Breast epithelium (tissue), 4 donors: ENCODE measurements at places on chromosomes 11 and 22. TPM values are rescaled to one million over a fixed set of nuclear protein-coding genes. Genes with fewer than 3 reads are reported as not detected.

Gene CNIH2
- total RNA-seq: 0.48 TPM

Gene RCOR2
- 0.29 TPM for total RNA-seq

Gene NNMT
- total RNA-seq: 987 TPM

Gene F2
- total RNA-seq: not detected

Gene PIH1D2
- 3.3 TPM for total RNA-seq

Gene CLDN5
- 301 TPM for total RNA-seq

GRCh38 chr11:112516261-112516660 is 255.6 kb upstream of the PLET1 start:
- H3K36me3 ChIP-seq: no peaks in the 10 kb centered on the region
- H3K27me3 ChIP-seq: no peaks in the 10 kb centered on the region
- no peak for DNase-seq

GRCh38 chr22:17874231-17874905 is 100.1 kb upstream of the BID start:
- H3K27ac ChIP-seq: no peak overlapping the region
- no peak for DNase-seq
- no peaks in the 10 kb centered on the region for H3K36me3 ChIP-seq

DNA sequence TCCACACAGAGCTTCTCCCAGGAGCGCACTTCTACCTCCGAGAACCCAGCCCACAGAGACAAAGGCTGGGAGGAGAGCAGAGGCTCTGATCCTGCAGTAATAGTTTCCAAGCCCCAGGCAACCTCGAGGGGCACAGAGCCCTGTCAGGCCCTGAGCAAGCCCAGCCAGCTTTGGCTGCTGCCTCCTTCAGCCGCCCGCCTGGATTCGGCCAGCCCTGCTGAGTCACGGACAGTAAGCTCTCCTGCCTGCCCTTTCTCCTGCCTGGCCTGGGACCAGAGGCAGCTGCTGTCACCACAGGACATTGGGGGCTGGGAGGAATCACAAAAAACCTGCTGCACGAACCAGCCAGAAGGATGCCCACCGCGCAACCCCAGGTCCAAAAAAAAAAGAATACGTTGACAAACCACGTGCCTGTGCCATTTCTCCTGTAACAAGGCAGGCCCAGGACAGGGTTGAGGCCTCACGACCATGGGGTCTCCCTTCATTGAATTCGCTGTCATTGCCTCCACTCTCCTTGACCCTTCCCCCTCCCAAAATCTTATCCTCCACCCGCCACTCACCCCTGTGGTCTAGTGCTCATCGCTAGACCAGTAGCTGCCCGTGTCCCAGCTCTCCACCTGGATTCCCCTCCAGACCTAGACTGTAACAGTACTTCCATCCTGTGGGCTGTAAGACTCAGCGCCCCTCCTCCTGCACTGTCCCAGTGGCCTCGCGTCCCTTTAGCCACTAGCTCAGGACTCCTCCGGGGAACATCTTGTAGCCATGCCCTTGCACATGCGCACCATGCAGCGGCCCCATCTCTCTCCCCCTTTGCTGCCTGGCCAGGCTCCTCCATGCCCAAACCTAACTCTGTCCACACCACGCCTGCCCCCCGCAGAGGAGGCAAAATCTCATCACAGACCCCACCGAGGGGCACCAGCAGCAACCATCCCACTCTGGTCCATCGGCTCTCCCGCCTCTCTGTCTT is 7.4 kb upstream of the SLC22A12 start:
- no peak overlapping the region for H3K27ac ChIP-seq
- no peaks in the 10 kb centered on the region for H3K36me3 ChIP-seq
- H3K4me3 ChIP-seq: no peak overlapping the region
- no peak for DNase-seq
- H3K4me1 ChIP-seq: no peaks in the 10 kb centered on the region
- no peaks in the 10 kb centered on the region for H3K27me3 ChIP-seq

- H3K4me3 ChIP-seq: no peak overlapping the region
- no peak for DNase-seq
- peaks cover 13% of the 10 kb centered on the region for H3K4me1 ChIP-seq
- H3K27ac ChIP-seq: peak overlapping the region; percentile 94
- H3K36me3 ChIP-seq: no peaks in the 10 kb centered on the region
Observed at GRCh38 chr22:32852395-32853251, 51.1 kb downstream of the TIMP3 start.

DNA sequence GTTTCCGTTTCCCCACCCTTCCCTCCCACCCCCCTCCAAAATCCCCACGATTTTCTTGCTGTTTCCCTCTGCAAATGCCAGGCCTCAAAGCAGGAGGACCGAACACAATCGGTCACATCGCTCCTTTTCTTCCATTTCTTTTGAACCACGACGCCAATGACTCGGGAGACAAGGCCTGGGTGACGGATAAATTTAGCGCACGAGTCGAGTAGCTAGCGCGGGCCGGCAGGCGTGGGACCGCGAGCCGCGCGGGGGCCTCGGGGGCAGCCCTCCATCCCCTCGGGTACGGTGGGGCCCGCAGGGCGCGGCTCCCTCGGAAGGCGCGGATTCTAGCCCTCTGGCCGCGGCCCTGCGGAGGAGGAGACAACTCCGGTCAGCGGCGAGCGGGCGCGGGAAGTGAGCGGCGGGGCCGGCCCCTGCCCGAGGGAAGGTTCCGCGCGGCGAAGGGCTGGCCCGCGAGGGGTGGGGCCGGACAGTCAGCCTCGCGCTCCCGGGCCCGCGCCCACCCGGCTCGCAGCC is 414 bp downstream of the JOSD1 start:
- H3K36me3 ChIP-seq: no peaks in the 10 kb centered on the region
- H3K27me3 ChIP-seq: no peaks in the 10 kb centered on the region
- peak overlapping the region; percentile 74 for H3K4me3 ChIP-seq
- H3K4me1 ChIP-seq: no peaks in the 10 kb centered on the region
- peak overlapping the region; percentile 99 for H3K27ac ChIP-seq

GRCh38 chr22:27603800-27604144 is 197.8 kb downstream of the MN1 start:
- DNase-seq: no peak
- H3K27me3 ChIP-seq: no peaks in the 10 kb centered on the region
- no peak overlapping the region for H3K27ac ChIP-seq
- no peaks in the 10 kb centered on the region for H3K36me3 ChIP-seq
- H3K4me1 ChIP-seq: no peaks in the 10 kb centered on the region
- no peak overlapping the region for H3K4me3 ChIP-seq

DNA sequence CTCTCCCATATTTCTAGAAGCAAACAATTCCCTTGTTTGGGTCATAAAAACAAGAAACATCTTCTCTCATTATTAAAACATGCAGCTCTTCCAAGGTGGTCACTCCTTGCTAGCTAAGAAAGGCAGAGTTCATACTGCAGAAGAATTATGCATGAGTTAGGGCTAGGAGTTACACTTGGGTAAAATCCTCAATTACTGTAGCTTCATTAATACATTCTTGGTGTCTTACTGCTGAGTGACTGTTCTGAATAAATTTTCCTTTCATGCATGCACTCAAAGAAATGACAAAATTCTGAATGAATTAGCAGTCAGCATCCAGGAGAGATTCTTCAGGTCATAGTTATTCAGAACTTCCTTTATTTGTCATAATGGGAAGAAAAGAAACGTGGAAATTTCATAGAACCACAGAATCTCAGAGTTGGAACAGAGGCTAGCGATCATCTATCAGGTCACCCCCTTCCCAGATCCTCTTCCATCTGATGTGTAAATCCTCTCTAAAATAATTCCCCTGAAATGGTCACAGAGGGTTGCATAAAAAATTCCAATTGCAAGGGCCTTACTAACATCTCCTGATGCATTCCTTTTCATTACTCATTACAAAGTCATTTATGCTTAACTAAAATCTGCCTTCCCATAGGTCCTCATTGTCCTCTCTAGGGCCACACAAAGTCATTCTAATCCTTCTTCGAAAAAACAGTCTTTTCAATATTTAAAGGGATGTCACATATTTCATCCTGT is 771.5 kb downstream of the DLG2 start:
- no peak overlapping the region for H3K27ac ChIP-seq
- H3K4me3 ChIP-seq: no peak overlapping the region
- DNase-seq: no peak
- H3K4me1 ChIP-seq: no peaks in the 10 kb centered on the region
- no peaks in the 10 kb centered on the region for H3K27me3 ChIP-seq

GRCh38 chr22:41928593-41929417 is 2.2 kb upstream of the TNFRSF13C start:
- H3K27ac ChIP-seq: no peak overlapping the region
- DNase-seq: no peak
- H3K36me3 ChIP-seq: no peaks in the 10 kb centered on the region
- peaks cover 15% of the 10 kb centered on the region for H3K27me3 ChIP-seq
- H3K4me1 ChIP-seq: no peaks in the 10 kb centered on the region
- no peak overlapping the region for H3K4me3 ChIP-seq

DNA sequence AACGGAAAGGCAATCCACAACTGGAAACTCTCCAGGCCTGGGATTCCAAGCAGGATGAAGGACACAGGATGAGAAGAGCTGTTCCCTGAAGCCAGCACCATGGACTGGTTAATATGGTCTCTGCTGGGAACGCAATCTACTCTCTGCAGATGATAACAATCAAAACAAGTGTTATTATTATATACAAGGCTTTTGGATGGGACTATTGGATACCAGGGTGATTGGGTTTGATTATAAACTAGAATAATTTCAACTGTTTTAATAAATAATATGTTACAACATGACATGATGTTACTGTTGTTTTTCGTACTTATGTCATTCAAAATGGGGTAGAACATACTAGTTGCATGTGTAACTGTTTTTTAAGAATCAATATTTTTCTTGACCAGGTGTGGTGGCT is at the start of gene OR52R1:
TSS of gene OR52R1 (minus strand) at position 101 of the 400 bp plus-strand sequence. CDS start at position 101, 0 bp downstream.
- H3K4me3 ChIP-seq: no peak within 1 kb of the TSS
- no peaks in the 10 kb centered on the region for H3K4me1 ChIP-seq
- H3K36me3 ChIP-seq: no peaks in the 10 kb centered on the region
- no peaks in the 10 kb centered on the region for H3K27me3 ChIP-seq
- no peak for DNase-seq
- H3K27ac ChIP-seq: no peak within 1 kb of the TSS

DNA sequence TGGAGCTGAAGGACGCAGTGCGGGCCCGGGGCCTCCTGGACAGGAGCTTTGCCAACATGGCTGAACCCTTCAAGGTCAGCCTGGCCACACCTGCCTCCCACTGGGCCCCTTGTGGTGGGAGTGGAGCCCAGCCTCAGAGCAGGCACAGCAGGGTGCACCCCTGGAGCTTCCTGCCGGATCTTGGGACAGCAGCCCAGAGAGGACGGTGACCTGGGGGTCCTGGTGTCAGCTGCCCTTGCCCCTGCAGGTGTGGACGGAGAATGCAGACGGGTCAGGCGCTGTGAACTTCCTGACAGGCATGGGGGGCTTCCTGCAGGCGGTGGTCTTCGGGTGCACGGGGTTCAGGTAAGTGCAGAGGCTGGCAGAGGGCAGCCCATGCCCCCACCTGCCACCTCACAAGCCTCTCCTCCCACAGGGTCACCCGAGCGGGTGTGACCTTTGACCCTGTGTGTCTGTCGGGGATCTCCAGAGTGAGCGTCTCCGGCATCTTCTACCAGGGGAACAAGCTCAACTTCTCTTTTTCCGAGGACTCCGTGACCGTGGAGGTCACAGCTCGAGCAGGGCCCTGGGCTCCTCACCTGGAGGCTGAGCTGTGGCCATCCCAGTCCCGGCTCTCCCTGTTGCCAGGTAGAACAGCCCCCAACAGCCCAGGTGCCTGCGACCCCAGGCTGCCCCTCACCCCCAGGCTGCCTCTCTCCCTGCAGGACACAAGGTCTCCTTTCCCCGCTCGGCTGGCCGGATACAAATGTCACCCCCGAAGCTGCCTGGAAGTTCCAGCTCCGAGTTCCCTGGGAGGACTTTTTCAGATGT is 5.1 kb downstream of the PGGHG start:
- H3K36me3 ChIP-seq: no peaks in the 10 kb centered on the region
- no peak overlapping the region for H3K27ac ChIP-seq
- H3K27me3 ChIP-seq: no peaks in the 10 kb centered on the region
- no peak for DNase-seq
- H3K4me3 ChIP-seq: no peak overlapping the region
- no peaks in the 10 kb centered on the region for H3K4me1 ChIP-seq

GRCh38 chr11:68840661-68841653 is 759 bp downstream of the CPT1A start:
- H3K27ac ChIP-seq: peak overlapping the region; percentile 91
- H3K27me3 ChIP-seq: no peaks in the 10 kb centered on the region
- no peak for DNase-seq
- no peaks in the 10 kb centered on the region for H3K4me1 ChIP-seq
- no peaks in the 10 kb centered on the region for H3K36me3 ChIP-seq

DNA sequence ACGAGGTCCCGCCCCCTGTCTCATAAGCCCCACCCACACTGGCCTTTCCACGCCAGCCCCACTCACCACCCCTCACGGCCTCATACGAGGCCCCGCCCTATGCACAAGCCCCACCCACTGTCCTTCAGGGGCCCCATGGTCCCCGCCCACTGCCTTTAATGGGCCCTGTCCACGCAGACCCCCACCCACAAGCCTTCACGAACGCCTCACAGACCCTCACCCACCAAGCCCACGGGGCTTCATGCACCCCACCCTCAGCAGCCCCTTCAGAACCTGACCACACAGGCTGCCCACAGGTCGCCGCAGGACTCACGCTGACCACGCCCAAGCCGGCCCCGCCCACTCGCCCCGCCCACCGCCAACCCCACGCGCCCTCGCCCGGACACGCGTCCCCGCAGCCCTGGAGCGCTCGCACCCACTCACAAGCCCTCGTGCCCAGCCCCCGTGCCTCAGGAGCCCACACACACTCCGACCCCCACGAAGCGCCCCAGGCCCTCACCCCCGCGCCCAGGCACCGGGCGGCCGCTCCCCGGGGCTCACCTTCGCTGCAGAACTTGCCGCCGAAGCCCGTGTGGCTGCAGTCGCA is 10.5 kb downstream of the NRXN2 start:
- no peak overlapping the region for H3K4me3 ChIP-seq
- no peaks in the 10 kb centered on the region for H3K4me1 ChIP-seq
- no peaks in the 10 kb centered on the region for H3K36me3 ChIP-seq
- no peak for DNase-seq
- peaks cover 10% of the 10 kb centered on the region for H3K27me3 ChIP-seq

DNA sequence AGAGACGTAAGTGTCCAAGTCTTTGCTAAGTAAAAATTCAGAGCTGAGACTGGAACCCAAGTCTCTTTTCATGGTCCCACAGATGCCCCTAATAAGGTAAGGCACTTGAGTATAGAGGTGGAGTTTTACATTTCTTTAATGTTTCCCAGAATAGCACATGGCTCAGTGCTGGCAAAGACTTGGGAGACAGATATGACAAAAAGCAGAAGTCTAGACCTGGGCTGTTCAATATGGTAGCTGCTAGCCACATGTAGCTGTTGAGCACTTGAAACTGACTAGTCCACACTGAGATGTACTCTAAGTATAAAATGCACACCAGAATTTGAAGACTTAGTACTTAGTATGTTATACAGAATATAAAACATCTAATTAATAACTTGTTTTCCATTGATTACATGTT is 17.6 kb downstream of the VSTM5 start:
- no peak overlapping the region for H3K4me3 ChIP-seq
- H3K36me3 ChIP-seq: no peaks in the 10 kb centered on the region
- no peak overlapping the region for H3K27ac ChIP-seq

DNA sequence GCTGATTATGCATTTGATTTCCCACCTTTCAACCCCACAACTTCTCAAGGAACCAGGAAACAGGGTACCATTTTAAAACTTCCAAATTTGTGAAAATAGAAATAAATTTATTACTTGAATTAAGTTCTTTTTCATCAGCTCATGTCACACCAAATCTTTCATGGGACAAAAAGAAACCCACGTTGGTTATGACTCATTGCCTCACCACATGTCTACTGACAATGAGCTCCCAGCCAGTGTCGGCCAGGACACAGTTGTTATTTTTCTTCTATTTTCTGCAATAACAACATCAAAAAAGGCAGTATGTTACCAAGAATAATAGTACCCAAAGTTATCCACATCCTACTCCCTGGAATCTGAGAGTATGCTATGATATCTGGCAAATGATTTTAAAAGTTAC is 17.3 kb downstream of the MS4A6A start:
- H3K4me1 ChIP-seq: no peaks in the 10 kb centered on the region
- no peak for DNase-seq
- H3K27ac ChIP-seq: no peak overlapping the region
- no peak overlapping the region for H3K4me3 ChIP-seq
